ENCODE measurements at places on chromosomes 13 and 19.

DNA sequence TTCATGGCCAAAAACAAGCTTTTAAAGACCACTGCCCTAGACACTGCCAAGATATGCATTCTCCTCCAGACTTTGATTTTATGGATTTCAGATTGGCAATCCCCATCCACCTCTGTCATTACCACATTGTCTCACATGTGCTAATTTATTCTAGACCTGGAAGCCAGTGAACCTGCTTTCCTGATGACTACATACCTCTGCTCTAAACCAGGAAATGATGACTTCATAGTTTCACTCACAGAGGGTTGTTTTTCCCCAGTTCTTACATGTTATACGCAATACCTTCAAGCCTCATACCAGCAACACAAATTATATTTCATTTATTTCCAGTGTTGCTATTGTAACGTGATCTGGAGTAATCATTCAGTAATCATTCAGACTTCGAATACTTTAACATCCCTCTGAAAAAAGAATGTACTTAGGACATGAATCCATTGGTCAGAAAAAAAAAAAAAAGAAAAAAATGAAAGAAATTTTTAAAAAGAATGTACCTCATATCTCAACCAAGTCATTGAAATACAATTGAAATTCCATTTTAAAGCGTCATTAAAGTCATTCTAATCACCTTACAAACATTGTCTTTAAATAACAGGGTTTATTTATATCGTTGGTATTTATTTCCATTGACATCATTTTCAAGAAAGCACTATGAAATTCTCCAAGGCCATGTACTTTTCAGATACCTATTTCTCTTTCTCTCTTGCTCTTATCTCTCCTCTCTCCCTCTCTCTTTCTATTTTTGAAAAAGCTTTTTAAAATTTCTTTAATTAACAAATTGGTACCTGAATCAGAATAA is 33.4 kb upstream of the KLF5 start:
- DNase-seq = no peak

GRCh38 chr13:42039457-42039945 is 8.9 kb upstream of the DGKH start:
- peak; percentile 8 for DNase-seq

DNA sequence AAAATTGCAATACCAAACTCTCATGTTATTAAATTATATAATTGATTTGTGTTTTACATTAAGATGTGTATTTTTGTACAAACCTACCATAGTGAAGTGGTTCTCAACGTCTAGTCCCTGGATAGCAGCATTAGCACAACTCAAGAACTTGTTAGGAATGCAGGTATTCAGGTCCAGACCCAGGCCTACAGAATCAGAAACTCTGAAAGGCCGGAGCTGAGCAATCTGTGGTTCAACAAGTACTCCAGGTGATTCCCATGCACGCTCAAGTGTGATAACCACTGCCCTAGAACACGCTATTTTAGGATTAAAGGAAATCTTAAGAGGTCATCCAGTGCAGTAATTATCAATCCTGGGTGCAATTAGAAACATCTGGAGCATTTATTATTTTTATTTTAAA is 456.3 kb downstream of the IRS2 start:
- no peak for DNase-seq

DNA sequence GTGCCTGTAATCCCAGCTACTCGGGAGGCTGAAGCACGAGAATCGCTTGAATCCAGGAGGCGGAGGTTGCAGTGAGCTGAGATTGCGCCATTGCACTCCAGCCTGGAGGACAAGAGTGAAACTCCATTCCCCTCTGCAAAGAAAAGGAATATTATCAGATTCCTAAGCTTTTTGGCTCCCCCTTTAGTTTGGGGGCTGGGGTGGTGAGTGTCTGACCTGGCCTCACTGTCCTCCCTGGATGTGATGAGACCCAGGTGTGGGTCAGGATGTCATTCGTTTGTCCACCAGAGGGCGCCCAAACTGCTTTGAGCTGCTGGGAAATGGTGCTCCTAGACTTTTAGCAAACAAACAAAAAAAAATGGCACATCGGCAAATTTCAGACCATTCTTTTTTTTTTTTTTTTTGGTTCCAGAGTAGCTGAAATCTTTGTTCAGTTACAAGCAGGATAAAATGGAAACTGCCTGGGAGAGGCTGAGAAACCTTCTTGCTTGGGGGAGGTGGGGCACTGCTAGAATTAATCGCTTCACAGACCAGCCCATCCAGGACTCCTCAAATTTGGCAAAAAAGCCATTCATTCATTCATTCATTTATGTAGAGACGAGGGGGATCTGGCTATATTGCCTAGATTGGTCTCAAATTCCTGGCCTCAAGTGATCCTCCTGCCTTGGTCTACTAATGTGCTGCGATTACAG is 29.4 kb downstream of the SPC24 start:
- peak; percentile 81 for DNase-seq

- no peak for DNase-seq
These were observed 656.6 kb downstream of the UQCRFS1 start for GRCh38 chr19:28556371-28556770.

DNA sequence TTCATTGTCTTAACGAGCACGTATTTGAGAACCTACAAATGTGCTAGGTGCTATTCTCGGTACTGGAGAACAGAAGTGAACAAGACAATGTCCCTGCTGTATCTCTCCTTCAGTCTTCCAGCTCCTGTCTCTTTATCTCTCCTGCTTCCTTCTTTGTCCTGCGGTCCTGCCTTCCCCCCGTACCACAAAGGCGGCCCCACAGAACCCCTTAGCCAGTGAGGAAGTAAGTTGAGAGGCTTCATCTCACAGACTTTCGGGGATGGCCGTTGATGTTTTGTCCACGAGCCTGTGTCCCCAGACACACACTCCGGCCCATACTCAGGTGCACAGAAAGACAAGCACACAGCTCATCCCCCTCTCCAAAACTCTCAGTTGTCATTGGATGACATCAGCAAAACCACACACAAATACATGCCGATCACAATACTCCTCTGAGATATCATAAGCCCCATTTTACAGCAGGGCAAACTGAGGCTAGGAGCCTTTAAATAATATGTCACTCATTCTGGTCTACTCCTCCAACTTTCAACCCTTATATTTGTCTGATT is 507 bp upstream of the SWSAP1 start:
- no peak for DNase-seq

- DNase-seq = no peak
These were observed 90.3 kb downstream of the RNF17 start for GRCh38 chr13:24854311-24854710.

DNA sequence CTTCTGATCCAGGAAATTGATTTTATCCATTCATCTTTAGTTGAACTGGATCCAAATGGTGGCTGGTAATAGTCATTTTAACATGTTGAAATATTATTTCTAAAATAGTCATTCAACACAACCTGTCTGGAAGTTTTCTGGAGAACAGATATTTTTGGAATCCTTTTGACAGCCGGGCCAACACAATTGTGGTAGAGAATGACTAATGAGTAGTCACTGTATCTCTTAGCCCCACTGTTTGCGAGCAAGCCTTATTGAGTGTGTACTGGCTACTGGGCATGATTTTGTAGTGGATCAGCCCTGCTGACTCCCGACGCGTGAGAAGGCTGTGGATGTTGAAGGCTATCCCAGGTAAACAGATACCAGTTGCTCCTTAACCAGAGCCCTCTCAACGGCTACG is 383.4 kb downstream of the ZNF536 start:
- DNase-seq = no peak

GRCh38 chr13:33125821-33126570 is 109.8 kb downstream of the KL start:
- no peak for DNase-seq

DNA sequence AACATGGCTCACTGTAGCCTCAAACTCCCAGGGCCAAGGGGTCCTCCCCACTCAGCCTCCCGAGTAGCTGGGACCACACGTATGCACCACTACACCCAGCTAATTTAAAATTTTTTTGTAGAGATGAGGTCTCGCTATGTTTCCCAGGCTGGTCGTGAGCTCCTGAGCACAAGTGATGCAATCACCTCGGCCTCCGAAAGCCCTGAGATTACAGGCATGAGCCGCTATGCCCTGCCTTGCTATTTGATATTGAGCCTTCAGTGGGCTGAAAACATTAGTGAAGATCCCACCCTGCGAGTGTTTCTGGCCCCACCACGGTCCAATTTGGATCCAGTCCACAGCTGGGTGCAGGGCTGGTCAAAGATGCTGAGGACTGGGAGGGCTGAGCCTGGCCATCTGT is 65.9 kb downstream of the TRPM4 start:
- DNase-seq = no peak

- no peak for DNase-seq
These were observed 215.7 kb downstream of the ZNF536 start for GRCh38 chr19:30587869-30588268.

GRCh38 chr19:6087074-6087571 is 23.2 kb downstream of the RFX2 start:
- DNase-seq = no peak

Data from stimulated activated CD4-positive, alpha-beta T cell treated with anti-CD3 and anti-CD28 coated beads, Interleukin-4, amount 100 ng/mL, for 24 hours (primary cell).